Hematopoietic multipotent progenitor cell (in vitro differentiated cells): ENCODE measurements at places on chromosomes 11 and 22.
A peak's percentile ranks its signal among the peaks of the same experiment; 100 is the strongest.

DNA sequence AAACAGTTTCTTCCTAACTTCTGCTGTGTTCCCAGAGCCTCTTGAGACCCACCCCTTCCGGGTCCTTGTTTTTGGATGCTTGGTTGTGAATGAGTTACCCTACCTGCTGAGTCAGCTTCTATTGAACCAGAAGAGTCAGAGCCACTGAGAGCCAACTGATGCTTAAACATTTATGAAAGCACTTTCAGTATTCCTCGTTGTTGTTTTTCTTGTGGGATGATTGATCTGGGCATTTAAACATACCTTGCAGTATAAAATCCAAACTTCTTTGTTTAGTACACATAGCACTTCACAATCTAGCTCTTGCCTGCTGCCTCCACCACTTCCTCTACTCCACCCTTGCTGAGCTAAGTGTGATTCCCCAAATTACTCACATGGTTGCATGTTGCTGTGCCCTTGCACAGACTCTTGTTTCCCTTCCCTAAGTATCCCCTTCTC, 5.5 kb downstream of the PRSS23 start:
- no peak for DNase-seq

GRCh38 chr11:126105022-126105747, 42.5 kb upstream of the CDON start:
- no peak for DNase-seq

DNA sequence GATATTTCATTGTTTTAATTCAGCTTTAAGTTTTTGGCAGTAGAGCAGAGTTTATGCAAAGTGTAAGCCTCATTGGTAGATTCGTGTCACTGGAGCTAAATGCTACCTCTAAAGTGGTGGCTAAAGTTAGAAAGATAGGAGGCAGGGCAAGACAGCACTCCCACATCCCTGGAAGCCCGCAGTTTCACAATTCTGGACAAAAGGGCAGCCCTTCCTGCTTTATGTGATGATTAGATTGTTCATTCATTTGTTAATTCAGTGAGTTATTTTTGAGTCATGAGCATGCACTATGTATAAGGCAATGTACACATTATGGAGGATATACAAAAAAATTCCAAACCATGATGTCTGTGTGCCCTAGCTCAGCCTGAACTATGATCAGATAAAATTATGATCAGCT, 52.1 kb upstream of the EIF3M start:
- DNase-seq, result no peak

GRCh38 chr11:78654866-78655265, 80.2 kb upstream of the NARS2 start:
- no peak for DNase-seq

DNA sequence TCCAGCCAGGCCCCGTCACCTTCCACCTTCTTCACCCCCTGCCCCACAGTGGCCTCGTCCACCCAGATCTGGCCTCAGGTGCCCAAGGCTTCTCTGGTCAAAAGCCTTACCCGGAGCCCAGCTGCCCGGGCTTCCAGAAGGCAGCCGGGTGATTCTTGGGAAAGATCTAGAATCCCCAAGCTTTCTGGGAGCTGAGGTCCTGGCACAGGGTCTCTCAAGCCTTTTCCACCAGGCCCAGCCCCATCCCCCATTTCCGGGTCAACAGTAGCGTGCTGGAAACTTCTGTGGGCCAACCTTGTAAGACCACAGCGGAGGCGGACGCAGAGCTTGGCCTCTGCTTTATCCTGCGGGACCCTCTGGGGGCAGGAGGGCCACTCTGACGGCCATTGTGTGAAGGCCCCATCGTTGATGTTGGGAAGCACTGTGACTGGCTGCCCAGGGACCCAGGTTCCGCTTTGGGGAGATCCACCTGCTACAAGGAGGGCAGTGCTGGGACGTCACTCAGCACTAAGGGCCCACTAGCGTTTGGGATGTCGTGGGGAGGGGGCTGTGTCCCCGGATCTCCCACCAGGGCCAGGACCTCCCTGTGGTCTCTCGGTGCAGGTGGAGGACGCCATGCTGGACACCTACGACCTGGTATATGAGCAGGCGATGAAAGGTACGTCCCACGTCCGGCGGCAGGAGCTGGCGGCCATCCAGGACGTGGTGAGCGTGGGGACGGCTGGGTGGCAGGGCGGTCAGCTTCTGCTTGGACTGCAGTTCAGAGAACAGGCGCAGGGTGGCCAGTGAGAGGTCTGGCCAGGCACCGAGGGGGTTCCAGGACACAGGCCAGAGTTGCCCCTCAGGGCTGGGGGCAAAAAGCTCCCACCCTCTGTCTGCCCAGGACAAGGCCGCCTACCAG, 11.5 kb downstream of the TSPAN32 start:
- no peak for DNase-seq

DNA sequence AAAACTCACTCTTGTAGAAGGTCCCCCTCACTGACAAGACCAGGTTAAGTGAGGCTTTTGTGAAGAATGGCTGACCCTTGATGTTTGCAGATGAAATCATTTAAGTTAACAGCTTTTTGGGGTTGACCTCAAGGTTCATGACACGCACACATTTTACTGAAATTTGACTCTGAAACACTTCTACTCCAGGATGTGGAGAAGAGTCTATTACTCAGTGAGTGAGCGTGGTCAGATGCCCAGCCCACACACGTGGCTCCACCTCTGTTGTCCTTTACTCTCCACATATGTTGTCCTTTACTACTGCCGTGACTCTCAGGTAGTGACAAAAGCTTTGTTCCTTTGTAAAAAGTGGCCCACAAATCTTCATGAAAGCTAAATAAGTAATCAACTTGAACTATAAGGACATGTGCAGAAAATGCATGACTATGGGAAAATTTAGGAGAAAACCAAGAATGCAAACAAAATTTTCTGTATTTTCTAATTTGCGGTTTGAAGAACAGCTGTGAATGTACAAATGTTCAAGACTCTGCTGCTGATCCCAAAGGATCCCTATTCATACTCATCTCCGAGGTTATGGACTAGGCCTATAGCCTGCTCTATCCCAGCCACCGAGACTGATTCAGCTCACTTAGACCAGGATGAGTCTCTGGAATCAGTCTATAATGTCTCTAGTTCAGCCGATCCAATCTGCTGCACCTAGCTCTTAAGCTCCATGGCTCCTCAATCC, 22.4 kb downstream of the XRRA1 start:
- DNase-seq, result no peak

GRCh38 chr11:39174965-39175364, 2284.5 kb downstream of the LRRC4C start:
- no peak for DNase-seq

DNA sequence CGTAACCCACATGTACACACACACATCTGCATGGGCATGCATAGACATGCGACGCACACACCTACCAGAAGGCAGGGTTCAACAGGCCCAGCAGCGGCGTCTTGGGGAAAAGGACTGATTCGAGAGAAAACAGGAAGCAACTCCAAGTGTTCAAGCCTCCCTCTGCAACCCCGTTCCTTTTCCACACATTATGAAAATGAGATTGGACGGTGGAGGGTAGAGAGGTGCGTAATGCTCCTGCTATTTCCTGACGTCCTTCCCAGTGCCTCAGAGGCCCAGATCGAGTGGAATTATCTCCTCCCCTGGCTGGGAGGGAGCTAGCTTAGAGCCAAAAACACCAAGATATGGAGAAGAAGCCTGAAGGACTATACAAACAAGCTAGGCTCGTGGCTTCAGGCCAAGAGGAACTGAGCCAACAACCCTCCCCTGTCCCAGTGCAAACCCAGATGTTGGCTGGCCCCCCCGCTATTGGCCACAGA, 289.2 kb downstream of the MN1 start:
- DNase-seq, result no peak

GRCh38 chr11:19829109-19829837, 116.6 kb downstream of the NAV2 start:
- no peak for DNase-seq

GRCh38 chr11:23217072-23217471, 356.8 kb upstream of the CCDC179 start:
- no peak for DNase-seq

DNA sequence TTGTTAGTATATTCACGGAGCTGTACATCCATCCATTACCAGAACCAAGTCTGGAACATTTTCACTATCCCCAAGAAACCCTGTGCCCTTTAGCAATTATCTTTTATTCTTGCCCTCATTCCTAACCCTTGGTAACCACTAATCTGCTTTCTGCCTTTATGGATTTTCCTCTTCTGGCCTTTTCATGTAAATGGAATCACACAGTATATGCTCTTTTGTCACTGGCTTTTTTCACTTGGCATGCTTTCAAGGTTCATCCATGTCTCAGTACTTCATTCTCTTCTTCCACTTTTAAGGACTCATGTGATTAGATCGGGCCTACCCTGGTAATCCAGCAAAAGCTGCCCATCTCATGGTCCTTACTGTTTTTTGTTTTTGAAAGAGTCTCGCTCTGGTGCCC, 11.0 kb upstream of the ZBTB44 start:
- no peak for DNase-seq

DNA sequence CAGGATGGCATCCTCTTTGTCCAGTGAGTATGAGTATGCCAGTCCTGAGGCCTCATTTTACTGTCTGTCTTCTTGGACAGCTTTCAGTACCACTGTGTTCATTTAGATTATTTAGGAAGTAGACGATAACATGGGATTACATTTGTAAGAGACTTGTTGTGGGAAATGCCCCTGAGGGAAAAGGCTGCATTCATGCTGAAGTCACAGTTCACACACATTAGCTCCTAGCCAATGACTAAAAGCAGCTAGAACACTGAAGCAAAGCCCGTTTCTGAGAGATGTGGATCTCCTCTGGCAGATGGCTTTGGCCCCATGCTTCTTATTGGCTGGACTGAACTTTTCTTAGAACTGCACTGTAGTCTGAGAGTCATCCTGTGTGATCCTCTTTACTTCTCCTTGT, 242.4 kb downstream of the FAM76B start:
- DNase-seq, result no peak

DNA sequence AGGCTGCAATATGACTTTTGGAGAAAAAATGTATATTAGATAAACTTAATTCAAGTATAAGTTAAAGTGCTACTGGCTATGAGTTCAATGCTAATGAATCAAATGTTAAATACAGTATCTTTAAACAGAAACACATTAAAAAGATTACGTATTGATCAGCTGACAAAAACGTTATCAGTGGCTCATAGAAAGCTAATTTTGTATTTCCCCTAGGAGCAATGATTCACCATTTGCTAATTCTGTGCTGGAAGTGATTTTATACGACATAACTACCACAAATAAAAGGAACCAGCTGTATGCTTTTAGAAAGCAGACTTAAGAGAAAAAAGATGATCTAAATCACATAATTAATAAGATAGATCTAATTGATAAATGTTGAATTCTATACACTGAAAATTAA, 43.6 kb downstream of the MRE11 start:
- DNase-seq, result no peak

GRCh38 chr11:61828629-61829407, 718 bp downstream of the FADS2 start:
- peak; percentile 63 for DNase-seq

DNA sequence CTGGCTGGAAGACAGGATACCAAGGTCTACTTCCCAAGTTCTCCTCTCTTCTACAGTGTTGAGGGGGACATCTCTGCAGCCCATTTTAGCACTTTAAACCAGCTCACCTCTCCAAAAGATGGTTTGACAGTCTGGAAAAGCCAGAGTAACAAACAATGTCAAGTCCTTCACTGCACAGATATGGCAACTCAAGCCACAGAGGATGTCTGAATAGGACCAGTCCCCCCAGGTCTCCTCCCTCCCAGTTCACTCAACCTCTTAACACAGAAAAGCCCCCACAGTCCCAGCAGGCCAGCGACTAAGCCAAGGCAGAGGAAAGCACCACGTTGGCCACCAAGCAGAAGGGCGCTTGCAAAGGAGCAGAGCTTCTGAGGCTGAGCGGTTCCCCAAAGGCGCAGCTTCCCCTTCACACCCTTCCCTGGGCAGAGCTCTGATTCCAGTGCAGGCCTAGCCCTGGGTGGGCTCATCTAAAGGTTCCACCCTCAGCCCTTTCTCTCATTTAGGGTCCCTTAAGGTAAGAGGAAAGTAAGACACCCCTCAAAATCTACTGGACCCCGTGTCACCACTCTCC, 62.7 kb downstream of the PAK1 start:
- DNase-seq, result peak; percentile 39

GRCh38 chr11:134678744-134679143, 266.7 kb upstream of the B3GAT1 start:
- no peak for DNase-seq

GRCh38 chr11:86374069-86374468, 618 bp upstream of the CCDC81 start:
- no peak for DNase-seq

GRCh38 chr11:22194907-22195306, 2.0 kb downstream of the ANO5 start:
- no peak for DNase-seq

DNA sequence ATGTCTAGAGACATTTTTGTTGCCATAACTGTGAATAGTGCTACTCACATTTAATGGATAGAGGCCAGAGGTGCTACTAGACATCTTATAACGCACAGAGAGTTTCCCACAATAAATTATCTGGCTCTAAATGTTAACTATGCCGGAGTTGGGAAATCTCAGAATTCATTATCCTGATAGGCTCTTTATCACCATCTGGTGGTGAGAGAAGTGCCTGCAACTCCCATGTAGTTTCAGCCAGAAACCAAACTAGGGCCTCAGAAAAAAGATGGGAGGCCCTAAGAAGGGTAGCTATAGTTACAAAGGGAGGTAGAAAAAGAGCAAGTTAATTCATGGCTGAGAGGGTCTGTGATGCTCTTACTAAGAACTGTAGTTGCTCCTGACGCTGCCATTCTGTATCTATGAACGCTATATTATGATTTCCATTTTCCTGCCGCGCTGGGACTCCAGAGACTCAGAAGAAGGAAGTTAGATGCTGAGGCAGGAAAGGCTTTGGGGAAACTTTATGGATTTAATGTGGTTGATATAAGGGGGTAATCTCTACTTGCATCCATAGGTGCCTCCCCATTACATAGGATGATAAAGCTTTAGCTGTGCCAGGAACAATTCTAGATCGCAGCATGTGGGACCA, 22.9 kb upstream of the MRPL17 start:
- peak; percentile 19 for DNase-seq

GRCh38 chr11:34696862-34697261, 76.0 kb downstream of the EHF start:
- DNase-seq, result no peak

GRCh38 chr11:13928566-13929251, 33.8 kb upstream of the SPON1 start:
- DNase-seq, result no peak

- no peak for DNase-seq
Observed at GRCh38 chr11:10543782-10544181, 2.8 kb upstream of the RNF141 start.

GRCh38 chr11:44318369-44318768, 8.4 kb upstream of the ALX4 start:
- no peak for DNase-seq
